Epithelial cell of esophagus (primary cell): ENCODE measurements at places on chromosomes 4 and X.

DNA sequence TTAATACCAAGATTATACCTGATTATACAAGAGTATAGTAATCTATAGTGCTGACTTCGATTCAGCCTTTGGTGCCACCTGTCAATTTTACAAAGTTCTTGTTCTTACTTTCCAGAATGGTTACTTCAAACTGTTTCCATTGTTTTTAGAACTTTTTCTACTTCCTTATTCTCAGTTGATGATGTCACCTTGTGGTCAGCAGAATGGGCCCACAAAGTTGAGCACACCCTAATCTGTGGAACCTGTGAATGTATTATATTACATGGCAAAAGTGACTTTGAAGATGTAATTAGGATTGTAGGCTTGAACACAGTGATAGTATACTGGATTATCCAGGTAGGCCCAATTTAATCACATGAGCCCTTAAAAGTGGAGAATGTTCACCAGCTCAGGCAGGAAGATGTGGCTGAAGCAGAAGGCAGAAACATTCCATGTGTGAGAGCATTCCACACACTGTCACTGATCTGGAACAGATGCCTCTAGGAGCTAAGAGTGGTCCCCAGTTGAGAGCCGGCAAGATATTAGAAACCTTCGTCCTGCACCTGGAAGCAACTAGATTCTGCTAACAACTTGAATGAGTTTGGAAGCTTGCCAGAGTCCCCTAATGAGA is 6.3 kb upstream of the SGMS2 start:
- no peak for DNase-seq

DNA sequence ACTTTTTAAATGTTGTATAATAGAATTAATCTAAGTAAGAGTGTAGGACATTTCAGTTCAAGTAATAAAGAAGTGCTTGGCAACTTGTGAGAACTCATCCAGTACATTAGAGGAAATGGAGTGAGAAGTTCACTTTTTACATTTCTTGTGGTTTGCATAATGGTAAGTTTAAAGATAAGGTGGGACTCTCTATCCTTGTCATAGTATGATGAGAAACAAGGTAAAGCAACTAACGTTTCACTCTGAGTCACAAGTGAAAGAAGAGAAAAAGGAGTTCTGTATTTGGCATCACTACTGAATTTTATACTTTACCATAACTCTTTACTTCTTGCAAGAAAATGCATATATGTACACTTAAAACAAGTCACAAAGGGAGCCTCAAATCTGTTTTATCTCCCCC is 219.4 kb downstream of the SLC4A4 start:
- no peak for DNase-seq

DNA sequence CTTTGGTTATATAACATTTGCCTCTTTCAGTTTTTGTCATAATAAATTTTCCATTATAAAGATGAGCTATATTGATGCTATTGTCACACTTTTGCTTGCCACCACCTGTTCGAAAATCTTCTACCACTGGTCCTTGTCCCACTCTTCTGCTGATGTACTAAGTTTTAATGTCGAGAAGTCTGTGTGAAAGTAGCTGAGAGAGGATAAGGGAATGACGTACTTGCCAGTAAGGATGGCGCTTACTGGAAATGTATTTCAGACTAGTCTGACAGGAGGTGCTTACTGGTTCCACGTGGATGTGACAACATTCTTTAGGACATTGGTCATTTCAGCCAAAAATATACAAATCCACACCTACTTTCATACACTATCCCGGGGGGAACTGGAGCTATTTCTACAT is 132.7 kb upstream of the NR3C2 start:
- DNase-seq: no peak

- no peak for DNase-seq
Observed at GRCh38 chrX:44290718-44291117, 52.8 kb downstream of the EFHC2 start.

DNA sequence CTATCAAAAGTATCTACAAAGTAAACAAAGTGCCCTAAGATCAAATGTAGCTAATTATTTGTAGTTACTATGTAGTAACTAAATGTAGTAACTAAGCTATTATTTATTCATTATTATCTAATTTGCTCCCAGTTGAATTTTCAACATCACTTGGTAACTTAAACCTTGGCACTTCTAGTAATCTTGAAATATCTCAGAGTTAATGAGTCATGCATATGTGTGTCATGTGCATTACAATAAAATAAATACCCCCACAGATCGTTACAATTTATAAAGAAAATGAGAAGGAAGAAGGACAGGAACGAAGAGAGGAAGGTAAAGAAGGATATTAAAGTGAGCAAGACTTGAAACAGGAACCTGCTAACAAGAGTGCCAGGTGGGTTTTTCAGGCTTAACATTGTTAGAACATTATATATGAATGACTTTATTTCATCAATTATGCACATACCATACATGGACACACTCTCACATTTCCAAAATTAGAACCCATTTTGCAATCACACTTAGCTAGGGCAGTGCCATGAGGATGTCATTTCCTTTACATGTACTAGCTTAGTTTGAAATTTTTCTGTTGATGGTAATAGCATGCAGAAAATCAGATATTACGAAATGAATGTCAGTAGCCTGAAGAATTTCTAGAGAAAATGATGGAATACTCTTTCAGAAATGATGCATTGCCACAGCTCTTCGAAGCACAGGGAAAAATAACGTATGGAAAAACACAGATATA is 1670.4 kb upstream of the AGA start:
- DNase-seq: peak; percentile 64

DNA sequence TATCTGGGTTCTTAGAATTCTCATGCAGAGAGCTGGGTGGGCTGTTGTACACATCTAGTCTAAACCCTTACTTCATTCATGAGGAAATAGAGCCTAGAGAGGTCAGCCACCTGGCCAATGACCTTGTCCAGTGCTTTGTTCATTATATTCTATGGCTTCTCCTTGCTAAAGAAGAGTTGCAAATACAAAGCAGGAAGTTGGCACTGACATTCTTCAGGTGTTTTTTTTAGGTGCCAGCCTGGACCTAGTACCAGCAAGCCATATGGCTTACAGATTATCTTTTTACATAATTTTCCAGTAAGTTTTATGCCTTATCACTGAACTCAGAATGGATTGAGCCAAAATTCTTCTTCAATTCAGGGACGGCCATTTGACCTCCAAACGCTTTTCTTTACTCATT is 54.7 kb upstream of the PGM2 start:
- DNase-seq: no peak

DNA sequence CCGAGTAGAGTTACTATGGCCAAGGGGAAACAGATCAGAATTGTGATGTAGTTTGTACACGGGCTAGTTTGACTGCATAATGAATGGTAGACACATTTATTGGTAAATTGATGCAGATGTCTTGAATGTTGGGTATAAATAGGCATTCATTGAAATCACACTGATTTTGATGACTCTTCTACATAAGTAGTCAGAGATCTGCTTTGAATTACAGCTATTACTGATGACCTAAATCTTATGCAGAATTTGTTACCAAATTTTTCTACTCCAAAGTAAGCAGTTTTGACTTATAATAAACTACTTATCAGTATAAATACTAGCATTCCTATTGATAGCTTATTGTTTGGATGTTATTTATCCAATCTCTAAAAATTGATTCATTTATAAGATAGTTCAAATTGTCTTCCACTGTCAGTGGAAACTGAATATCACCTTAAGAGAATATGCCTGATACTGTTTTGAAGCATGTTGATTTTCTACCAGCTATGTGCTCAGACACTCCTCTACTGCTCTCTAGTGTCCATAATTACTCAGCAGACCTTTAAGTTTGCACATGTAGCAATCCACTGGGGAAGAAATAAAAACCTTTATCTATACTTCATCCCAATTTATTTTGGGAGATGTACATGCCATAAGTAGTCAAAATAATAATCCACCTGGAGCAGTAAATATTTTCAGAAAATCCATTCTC is 120.3 kb downstream of the RASL11B start:
- peak; percentile 68 for DNase-seq

- DNase-seq: no peak
Observed at GRCh38 chr4:184959786-184960185, 58.5 kb upstream of the HELT start.

GRCh38 chrX:12843668-12844279 is 23.1 kb upstream of the TLR7 start:
- DNase-seq: no peak

DNA sequence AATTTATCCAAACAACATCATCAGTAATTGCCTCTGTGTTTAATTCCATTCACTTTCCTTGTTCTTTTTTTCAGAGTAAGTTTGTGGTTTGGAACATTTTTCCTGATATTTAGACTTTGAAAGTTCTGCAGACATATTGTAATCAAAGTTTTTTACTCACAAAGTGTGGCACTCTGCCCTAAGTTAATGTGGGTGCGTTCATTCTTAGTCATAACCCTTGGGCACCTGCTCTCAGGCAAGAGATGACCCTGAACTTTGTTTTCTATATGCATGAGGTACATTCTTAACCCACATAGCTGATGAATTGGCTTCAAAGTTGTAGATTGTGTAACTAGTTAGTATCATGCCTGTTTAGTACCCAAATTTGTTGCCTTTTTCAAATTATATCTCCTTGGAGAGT is 424.3 kb downstream of the GRXCR1 start:
- peak; percentile 70 for DNase-seq

DNA sequence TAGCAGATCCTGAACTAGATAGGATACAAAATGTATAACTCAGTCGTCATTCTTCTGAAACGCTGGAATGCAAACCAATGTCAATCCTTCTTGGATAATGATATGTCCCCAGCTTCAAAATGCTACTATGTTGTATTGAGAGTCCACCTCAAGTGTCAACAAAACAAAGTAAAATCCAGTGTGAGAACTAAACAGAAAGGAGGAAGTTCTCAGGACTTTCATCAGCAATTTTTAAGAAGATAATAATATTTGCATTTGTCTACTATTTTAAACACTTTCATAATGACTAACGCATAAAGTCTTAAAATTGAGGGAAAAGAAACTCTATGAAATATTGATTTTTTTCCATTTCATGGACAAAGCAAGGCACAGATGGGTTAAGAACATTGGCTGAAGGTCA is 36.3 kb downstream of the SOD3 start:
- no peak for DNase-seq

DNA sequence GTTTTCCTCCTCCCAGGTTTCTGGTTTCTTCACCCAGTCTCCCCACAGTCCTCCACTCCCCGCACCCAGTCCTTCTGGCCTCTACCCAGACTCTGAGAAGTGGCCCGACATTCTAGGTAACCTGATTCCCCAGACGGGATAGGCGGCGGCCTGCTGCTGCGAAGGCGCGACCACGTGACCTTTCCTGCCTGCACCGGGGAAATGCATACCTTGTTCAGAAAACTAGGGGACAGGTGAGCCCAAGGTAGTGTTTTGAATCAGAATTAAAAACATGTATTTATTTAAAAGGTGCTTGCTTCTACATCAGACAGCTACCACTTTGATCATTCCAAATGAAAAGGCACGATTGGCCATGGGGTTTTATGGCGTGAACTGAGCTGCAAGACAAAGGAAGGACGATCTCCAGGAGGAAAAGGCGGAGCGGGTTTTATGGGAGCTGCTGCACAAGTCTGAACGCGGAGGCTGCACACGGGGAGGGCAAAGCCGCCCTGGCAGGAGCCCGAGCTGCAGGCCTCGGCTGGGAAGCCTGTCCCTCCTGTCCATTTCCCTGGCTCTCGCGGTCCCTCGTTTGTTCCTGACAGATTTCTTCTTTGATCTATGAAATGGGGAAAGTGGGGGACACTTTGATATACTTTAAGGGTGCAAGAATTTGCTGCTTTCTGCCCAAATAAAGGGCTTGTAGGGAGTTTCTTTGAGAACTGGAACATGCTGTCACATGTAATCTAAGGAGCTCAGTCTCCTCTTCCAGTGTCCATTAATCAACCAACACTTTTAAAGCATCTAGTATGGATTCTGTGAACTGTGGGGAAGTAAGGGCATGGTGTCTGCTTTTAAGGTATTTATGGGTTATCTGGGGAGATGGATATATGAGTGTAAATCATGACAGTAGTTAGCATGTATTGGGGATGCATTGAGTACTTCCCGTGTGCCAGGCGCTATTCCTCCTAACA is 150.9 kb downstream of the SPRY1 start:
- peak; percentile 80 for DNase-seq

GRCh38 chrX:78111140-78111931 is 7.3 kb downstream of the PGK1 start:
- peak; percentile 25 for DNase-seq

DNA sequence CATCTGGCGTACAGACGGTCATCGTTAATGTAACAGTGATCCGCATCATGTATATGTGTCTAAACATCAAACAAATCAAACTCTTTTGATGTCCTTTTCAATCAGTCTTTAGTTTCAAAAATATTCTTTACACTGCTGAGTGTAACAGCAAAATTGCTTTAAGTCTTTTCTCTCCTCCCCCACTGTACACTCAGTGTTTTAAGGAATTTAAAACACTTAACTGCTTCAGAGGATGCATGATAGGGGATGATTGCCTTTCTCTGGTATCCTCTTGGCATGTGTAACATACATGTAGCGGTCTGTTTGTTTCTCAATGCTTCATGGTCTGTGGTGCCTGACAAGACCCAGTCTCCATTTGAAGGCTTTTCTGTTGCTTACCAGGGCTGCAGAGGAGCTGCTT is 41.6 kb downstream of the LIMCH1 start:
- DNase-seq: no peak

GRCh38 chr4:130141651-130142050 is 1045.7 kb downstream of the C4orf33 start:
- no peak for DNase-seq

DNA sequence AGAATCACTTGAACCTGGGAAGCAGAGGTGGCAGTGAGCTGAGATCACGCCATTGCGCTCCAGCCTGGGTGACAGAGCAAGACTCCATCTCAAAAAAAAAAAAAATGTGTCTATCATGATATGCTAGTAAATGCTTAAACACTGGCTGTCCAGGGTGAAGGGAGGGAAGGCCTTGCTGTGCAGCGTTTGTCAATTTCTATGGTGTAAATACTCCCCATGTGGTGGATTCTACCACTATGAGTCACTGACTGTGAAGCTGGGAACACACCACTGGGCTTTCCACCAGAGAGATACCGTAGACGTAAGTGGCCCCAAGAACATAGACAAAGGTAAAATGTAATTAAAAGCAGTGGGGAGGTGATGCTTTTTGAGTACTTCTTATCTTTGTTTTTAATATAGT is 51.3 kb upstream of the LEF1 start:
- DNase-seq: no peak

DNA sequence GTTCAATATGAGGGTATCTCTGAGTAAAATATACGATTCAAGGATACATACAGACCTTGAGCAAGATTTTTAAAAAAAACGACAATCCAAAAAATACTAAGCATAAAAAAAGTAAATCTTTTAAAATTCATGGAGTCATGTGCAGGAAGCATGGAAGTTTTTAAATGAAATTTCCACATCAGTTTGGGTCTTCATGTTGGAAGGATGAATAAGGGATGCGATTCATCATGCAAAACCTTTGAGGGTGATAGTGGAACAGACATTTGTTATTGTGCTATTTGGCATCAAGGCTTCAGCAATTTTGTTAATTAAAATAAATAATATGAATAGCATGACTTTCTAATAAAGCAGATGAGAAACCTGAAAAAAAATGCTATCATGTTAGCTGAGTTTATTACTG is 815.0 kb upstream of the PCDH10 start:
- peak; percentile 54 for DNase-seq

- no peak for DNase-seq
Observed at GRCh38 chr4:20318001-20318908, 66.5 kb downstream of the SLIT2 start.
